ENCODE measurements at places on chromosomes 4 and X.

DNA sequence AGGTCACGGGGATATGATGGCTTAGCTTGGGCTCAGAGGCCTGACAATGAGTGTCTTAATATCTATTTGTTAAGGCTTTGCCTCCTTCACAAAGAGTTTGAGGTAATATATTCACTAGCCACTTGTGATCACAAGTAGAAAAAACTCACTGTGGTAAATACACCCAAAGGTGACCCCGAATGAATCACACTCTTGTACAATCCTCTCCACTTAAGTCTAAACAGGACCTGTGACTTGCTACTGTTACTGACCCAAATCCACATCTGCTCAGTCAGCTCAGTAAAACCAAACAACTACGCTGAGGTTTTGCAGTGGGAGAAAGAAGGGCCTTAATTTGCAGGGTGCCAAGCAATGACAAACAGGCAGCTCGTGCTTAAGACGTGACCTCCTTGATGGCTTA is 223.8 kb upstream of the MAGEC2 start:
- DNase-seq, result no peak

GRCh38 chr4:139184129-139184528 is 7.1 kb upstream of the ELF2 start:
- no peak for DNase-seq

- no peak for DNase-seq
Measured at GRCh38 chr4:165555302-165555701, 176.5 kb downstream of the CPE start.

GRCh38 chr4:175457956-175458355 is 354.1 kb downstream of the GPM6A start:
- no peak for DNase-seq

DNA sequence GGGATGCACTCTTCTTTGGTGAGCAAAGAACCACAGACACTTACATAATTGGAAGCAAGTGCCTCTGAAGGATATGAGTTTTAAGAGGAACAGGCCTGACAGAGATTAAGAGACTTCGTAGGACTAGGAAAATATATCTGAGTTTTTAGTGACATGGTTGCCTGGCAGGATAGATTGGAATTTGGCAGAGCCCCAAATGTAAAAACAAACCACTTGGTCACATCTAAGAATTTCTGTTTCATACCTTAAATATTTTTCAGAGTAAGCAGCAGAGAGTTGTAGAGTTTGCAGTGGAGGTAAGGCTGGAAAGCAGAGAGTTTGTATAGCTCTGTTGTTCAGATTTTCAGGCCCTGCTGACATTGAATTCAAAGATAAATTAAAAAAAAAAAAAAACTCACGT is 150.1 kb upstream of the MAGEB2 start:
- no peak for DNase-seq

DNA sequence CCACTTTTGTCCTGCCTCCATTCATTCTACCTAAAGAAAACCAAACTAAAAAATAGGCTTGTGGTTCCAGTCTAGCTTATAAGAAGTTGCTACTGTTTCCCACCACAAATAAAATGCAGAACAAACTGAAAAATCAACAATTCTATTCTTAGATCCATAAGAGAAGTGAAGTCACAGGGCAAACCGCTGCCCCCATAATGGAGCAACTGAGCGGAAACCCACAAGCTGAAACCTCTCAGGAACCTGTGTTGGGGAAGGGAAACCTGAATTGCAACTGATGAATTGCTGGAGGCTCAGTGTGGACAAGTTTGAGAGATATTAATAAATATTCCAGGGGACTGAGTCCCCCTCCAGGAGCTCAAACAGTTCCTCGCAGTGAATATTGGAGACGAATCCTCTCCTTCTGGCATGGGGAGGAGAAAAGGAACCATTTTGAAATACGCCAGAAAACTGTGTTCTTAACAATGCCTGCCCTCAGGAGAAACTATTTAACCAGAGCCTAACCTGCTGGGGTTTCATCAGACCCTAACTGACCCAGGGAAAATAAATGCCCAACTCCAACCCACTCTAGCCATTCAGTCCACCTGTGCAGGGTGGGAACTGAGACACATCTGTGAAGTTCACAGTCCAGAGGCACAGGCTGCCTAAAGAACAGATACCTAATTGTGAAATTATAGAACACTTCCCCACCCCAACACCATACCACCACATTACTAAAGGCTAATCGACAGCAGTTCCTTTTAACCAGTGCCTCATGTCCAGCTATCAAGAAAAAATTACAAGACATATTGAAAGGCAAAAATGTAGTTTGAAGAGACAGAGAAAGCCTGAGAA is 22.8 kb upstream of the SH3RF1 start:
- no peak for DNase-seq
